NCI-H526 treated with DMSO at 0.1 percent for 48 hours (cell line): ENCODE measurements at places on chromosomes 11 and 22.

- no peak for DNase-seq
Measured at GRCh38 chr11:25163421-25163820, 666.6 kb downstream of the LUZP2 start.

DNA sequence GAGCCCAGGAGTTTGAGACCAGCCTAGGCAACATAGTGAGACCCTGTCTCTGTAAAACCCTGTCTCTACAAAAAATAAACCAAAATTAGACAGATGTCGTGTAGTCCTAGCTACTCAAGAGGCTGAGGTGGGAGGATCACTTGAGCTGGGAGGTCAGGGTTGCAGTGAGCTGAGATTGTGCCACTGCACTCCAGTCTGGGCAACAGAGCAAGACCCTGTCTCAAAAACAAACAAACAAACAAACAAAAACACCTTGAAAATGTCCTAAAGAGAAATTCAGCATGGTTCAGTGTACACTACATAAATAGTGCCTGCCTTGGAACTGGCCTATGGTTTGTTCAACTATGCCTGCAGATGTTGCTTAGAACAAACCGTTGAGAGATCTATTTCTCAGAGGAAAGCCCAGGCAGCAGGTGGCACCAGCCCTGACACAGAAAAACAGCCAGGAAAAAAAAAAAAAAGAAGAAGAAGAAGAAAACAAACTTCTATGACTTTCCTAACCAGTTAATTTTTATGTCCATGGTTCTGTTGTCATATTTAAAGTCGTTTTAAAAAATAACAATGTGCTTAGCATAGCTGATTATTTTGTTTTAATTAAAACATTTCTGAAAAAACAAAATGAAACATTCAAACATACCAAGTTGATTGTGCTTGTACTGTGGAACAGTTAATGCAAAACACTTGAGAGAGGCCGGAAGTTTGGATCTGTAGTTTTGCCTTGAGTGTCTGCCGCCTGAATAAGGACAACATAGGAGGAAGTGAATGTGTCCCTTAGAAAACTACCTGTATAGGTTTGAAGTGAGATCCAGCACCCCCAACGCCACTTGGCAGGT is 5.4 kb downstream of the KREMEN1 start:
- DNase-seq: no peak

- DNase-seq: peak; percentile 68
Measured at GRCh38 chr11:125165111-125165842, 726 bp downstream of the PKNOX2 start.

- no peak for DNase-seq
Measured at GRCh38 chr11:133710681-133711240, 134.6 kb downstream of the SPATA19 start.

GRCh38 chr11:1453611-1454034 is 33.0 kb downstream of the MOB2 start:
- peak; percentile 27 for DNase-seq

GRCh38 chr11:84260862-84261261 is 974.7 kb upstream of the CCDC90B start:
- no peak for DNase-seq

DNA sequence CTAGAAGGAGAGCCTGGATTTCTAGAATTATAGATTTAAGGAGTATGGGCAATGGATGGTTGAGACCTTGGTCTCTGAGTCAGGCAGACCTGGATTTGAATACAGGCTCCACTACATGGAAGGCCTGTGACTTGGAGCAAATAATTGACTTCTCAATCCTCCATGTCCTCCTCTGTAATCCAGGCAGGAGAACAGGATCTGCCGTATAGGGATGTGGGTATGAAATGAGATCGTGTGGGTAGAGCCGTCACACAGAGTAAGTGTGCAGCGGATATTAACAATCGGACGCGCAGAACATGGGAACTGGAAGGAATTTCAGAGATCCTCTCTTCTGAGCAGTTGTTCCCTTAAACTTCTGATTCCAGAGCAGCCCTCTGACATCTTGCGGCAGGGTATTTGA is 11.5 kb upstream of the TMPRSS13 start:
- no peak for DNase-seq

DNA sequence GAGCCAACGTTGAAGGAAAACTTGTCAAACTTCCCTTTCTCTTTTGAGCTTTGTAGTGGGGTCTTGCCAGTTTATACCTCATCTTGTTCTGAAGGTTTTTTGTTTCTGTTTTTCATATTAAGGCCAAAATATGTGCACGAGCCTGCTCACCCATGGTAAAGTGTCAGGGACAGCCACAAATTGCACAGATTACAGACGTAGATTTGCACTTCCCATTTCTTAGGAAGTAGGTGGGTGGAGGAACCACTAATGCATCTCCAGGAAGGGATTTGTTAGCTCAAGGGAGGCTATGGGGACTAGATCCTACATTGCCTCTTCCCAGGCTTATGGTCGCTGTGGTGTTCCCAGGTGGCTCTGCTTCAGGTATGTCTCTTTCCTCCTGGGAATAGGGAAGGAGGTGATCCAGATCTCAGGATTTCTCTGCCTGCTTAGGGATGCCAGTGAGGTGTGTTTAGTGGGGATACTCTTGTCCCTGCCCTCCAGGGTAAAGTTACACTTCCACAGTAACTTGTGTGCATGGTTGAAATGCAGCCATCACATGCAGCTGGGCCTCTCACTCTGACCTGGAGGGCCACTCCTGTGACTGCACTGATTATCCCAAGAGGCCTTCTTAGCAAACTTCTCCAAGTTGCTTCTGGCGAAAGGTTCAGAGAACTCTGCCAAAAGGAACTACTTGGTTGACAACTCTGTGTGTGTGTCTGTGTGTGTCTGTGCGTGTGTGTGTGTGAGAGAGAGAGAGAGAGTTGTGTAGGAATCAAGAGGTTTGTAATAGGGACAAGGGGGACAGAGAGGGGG is 9.8 kb downstream of the PPFIBP2 start:
- no peak for DNase-seq

DNA sequence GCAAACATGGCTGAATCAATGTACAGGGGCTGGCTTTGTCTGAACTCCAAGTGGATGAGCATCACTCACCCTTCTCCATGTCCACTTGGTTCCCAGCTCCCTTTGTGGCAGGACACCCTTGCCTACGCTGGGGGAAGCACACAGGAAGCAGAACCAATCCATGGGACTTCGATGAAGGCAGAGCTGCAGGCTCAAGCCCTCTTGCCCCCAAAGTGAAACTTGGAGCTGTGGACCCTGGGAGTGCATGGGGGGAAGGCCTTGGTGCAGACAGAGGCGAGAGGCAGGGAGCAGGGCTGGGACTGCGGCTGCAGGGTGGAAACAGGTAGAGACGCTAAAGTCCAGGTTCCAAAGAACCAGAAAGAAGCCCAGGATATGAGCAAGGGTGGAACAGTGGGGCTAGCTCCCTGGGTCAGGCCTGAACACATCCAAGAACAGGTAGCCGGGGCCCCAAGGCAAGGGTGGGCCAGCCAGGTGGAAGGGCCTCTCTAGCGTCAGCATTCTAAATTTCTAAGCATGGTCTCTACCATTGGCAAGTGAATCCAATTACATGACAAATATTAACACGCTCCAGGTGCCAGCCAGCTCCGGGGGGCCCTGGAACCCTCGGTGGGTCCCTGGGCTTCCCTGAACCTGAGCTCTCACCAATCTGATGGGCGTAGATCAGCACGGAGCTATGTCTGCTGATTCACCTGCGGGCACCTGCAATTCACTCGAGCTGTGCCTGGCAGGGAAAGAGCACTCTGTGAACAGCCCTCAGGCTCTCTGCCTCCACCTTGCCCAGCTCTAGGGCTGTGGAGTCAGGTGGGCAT is 532.8 kb downstream of the BRD1 start:
- no peak for DNase-seq

- DNase-seq: no peak
Measured at GRCh38 chr22:35632935-35633334, 15.3 kb upstream of the APOL6 start.

- no peak for DNase-seq
Measured at GRCh38 chr22:20031732-20032406, 11.0 kb downstream of the TANGO2 start.

DNA sequence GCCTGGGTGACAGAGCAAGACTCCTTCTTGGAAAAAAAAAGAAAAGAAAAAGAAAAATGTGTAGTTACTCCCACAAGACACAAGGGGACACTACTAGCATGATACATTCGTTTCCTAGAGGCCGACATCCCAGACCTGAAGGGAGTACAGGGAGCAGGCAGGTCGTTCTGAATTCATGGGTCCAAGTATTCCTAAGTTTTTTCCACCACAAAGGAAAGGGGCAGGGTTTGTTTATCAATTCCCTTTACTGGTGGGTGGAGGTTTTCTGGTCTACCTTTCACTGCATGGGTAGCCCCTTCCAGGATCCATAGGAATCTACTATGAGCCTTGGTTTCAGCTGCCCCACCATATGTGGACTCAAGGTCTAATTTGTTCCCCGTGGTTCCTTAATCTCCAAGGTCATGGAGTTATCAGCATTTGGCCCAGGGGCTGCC is 11.8 kb downstream of the TIGD3 start:
- peak; percentile 83 for DNase-seq

- DNase-seq: peak; percentile 24
Measured at GRCh38 chr11:75802913-75803820, 11.8 kb upstream of the UVRAG start.

GRCh38 chr11:66835768-66836405 is 7.4 kb upstream of the RCE1 start:
- no peak for DNase-seq

GRCh38 chr11:109859045-109859724 is 234.0 kb upstream of the ZC3H12C start:
- DNase-seq: no peak

DNA sequence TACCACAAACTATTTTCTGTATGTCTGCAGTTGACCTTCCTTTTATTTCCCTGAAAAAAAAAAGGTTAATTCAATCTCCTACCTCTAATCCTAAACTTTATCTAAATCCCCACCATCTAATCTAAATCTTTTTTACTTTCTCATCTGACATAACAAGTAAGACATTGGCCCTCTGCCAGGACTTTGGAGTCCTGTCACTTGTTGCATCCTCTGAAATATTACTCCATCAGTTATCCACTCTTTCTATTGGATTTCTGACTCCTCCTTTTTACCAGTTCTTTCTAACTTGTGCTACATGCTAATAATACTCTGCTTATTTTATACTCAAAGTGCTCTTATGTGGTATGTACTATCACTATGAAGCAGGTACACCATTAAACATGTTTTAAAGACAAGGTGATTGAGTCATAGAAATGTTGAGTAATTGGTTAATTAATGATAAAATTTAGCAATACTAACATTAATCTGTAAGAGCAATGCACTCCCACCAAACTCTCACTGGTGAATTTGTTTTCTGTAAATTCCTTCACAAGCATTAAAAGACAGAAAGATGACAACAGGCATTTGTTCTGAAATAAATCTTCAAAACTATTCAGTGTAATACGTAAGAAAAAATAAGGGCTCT is 914.2 kb upstream of the RAG2 start:
- DNase-seq: no peak

GRCh38 chr22:47422736-47423135 is 660.3 kb downstream of the TBC1D22A start:
- DNase-seq: no peak

DNA sequence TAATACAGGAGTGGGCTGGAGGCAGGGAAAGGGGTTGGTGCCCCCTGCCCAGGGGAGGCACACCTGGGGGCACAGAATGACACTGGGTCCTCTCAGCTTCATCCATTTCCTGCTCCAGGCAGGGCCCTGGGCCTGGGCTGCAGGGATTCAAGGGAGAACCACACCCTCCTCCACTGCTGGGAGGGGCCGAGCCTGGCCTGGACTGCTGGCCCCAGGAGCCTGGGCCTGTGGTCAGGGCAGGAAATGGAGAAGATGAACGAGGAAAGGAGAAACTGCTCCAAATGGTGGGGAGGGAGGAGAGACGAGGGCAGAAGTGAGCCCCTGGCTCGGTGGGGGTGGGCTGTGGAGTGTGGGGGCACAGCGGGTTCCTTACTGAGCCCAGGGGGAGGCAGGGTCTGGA is 38.1 kb upstream of the KCNQ1OT1 start:
- DNase-seq: no peak

DNA sequence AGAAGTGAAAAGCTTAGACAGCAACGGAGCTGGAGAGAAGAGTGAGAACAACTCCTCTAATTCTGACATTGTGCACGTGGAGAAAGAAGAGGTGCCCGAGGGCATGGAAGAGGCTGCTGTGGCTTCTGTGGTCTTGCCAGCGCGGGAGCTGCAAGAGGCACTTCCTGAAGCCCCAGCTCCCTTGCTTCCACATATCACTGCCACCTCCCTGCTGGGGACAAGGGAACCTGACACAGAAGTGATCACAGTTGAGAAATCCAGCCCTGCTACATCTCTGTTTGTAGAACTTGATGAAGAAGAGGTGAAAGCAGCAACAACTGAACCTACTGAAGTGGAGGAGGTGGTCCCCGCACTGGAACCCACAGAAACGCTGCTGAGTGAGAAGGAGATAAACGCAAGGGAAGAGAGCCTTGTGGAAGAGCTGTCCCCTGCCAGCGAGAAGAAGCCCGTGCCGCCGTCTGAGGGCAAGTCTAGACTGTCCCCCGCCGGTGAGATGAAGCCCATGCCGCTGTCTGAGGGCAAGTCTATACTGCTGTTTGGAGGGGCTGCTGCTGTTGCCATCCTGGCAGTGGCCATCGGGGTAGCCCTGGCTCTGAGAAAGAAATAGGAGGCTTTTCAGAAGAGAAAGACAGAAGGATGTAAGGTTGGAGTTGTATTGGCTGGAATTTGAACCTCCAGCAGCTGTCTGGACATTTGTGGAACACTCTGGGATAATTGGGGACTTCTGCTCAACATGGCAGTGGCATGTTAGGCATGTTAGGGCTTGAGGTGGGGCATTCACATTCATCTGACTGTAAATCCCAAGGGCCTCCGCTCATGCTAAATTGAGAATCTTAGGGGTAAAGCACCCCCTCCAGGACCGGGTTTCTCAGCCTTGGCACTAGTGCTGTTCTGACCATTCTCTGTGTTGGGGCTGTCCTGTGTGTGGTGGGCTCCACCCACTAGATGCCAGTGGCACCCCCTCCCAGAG is 47.1 kb downstream of the BID start:
- no peak for DNase-seq

DNA sequence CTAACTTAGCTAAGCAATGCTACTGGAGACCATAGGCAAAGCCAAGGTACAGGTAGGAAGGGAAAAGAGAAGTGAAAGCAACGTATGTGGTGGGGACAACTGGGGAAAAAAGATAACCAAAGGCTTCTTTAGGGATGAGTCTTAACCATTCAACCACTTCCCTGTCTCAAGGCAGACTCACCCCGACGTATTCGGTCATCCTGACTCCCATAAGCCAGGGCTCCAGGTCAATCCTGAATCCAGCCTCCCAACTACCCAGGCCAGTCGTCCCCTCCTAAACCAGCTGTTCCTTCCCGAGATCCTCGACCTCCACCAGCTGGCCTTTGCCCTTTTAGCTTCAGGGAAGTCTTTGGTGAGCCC is 330 bp downstream of the ACP2 start:
- no peak for DNase-seq

DNA sequence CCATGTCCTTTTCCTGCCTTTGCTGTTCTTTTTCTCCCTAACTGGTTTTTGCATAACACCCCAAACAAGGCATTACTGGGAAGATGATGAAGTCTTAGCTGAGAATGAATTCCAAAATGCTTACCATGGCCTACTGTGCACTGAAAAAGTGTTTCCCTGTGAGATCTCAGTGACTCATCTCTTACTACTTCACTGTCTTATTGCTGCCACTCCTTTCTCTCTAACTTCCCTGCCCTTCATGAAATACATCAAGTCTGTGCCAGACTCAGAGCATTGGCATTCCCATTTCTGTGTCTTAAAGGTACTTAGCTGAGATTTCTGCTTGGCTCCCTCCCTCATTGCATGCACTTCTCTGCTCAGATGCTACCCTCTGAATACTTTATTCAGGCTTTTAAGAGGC is 49.1 kb upstream of the MUC15 start:
- no peak for DNase-seq

GRCh38 chr11:70498171-70498571 is 99.8 kb downstream of the CTTN start:
- no peak for DNase-seq
